A549 (cell line): ENCODE measurements at places on chromosomes 2 and 18. TPM values are rescaled to one million over a fixed set of nuclear protein-coding genes. Genes with fewer than 3 reads are reported as not detected.

DNA sequence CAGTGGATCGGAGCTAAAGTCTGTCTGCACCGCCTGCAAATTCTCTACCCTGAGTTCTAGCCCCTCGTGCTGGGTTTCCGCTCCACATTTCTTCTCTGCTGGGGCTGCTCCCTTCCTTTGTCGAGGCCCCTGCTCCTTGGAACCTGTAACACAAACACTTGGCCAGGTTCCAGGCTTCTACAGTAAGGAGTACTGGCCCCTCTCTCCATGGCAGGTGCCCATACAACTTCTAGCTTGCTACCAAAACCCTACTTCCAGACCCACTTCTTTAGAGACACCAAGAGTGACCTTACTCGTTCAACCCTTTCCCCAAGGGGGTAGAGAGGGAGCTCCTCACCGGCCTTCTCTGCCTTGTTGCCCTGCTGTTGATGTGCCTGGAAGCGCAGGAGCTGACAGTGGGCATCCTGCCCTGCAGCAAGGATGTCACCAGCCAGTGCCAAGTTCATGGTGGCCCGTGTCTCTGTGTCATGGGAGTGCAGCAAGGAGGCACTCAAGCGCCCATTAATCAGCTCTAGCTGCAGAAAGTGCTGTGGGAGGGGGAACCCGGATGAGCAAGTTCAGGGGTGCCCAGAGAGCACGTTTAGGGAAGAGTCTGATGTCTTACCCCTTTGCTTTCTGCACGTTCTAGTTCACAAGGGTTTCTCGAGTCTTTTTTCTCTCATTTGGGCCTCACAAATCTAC, 1.1 kb downstream of the PREB start:
- DNase-seq: no peak

Gene TRABD2A
- 7.0 to 7.4 TPM (median 7.1 TPM) in 3 replicates for polyA plus RNA-seq

- DNase-seq: no peak
Observed at GRCh38 chr2:42598656-42599055, 30.2 kb downstream of the MTA3 start.

DNA sequence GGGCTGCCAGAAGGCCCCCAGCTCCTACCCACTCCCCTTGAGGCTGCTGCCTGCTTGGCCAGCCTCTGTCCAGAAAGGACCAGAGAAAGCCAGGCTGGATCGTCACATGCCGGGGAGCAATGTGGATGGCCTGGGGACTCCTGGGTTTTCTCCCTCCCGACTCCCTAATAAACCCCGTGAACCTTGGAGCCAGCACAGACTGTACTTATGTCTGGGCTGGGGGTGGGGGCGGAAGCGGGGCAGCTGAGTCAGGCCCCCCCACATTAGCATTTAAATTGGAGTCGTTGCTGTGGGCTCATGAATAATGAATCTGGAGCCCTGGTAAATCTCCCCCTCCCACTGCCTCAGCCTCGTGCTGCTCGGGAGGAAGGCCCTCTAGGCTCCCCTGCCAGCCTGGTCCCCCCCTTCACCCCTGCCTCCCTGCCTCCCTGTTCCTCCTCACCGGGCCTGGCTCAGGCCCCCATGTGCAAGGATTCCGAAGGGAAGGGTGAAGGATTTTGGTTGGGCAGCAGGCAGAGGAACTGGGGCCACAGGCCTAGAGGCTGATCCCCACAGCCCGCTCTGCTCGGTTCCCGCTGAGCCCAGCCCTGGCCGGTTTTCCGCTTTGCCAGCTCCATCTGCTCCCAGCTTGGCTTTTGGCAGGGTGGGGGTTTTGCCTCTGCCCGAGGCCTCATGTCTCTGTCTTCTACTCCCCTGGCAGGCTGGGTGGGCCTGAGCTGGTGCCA, 7.3 kb upstream of the ASIC4 start:
- no peak for DNase-seq

- DNase-seq: no peak
Observed at GRCh38 chr2:72983500-72984161, 66.3 kb downstream of the EMX1 start.

DNA sequence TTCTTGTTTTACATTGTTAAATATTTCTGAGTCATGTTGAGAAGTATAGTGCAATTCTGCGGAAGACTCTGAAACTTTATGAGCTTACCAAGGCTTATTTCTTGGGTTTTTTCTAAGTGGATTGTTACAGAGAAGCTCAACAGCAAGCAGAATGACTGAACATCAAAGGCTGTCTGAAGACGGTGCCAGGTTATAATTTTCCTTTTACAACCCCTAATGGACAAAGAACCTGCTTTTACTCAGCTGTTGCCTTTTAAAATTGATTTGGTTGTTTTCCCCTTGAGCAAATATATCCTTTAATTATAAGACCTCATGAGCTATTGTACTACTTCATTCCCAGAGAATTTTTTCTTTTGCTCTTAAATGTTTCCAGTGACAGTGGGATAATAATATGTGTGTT, 41.6 kb downstream of the LAMA3 start:
- DNase-seq: no peak

GRCh38 chr2:118443596-118443995, 355.3 kb downstream of the INSIG2 start:
- peak; percentile 37 for DNase-seq

Gene FAHD2B
- polyA plus RNA-seq: 9.2 to 11.6 TPM (median 11.0 TPM) in 3 replicates

DNA sequence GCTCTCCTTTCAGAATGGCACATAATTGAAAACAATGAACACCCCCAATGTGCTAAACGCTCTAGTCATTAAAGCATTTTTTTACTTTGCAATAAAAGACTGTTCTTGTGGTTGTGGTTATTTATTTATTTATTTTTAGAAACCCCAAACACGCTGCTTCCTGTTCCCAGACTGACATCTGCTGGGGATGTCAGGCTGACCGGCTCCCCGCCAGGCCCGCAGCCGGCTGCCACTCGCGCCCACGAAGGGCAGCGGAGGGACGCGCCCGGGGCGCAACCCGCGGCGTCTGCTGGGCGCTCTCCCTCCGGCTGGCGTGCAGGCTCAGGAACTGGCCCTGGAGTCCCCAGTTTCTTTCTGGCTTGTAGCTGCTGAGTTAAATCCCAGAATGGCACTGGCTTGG, 83.1 kb upstream of the SP3 start:
- no peak for DNase-seq

DNA sequence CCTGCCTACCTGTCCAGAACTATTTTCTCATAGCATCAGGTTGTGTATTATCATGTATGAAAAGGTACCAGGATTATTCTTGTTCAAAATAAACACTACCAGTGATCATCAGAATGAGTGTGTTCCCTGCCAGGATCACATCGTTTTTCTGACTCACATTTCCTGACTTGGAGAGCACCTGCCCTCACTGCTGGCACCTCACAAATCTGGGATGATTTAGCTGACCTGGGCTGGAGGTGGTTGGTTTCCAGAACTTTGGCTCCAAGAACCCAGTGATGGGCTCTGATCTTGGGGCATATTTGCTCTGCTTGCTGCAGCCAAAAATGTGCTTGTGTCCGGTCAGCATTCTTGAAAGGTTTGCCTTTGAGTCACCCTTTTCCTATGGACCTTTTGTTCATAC, 836.3 kb upstream of the ACVR2A start:
- DNase-seq: no peak

GRCh38 chr2:226991663-226992062, 155.8 kb downstream of the RHBDD1 start:
- DNase-seq: no peak

- DNase-seq: no peak
Observed at GRCh38 chr2:53519918-53520841, 247.4 kb upstream of the CHAC2 start.

Gene CACNB4
- polyA plus RNA-seq: 0.25 to 0.29 TPM (median 0.26 TPM) in 3 replicates

Gene ACKR3
- 25.4 to 34.9 TPM (median 33.2 TPM) in 3 replicates for polyA plus RNA-seq

DNA sequence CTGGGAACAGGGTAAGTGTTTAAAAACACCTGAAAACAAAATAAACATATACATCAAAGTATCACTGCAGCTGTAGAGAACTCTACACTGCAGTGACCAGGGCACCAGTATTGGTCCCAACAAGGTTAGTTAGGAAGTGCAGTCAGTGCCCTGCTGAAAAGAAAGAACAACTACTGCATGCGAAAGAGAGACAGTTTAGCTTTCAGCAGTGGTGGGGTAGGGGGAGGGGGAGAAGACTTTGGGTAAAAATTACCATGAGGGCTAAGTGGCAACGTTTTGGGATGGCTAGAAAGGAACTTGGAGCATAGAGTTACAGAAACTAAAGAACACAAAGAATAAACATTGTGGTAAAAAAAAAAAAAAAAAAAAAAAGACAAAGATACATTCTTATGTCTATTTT, 112.1 kb downstream of the UPP2 start:
- DNase-seq: no peak

DNA sequence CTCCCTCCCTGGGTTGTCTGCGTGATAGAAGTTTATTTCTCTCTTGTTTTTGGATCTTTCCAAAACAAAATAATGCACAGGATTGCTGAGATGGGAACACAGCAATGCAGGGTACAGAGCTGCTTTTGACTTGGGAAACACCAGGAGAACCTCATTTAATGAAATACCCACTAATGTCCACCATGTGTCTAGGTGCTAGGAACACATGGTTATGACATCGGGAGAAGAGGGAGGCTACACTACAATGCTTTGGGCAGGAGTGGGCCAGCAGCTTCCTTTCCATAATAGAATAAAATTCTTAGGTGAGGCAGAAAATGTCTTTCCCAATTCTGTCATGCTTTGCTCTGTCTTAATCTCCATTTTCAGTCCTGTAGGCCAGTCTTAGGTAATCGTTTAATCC, 29.2 kb upstream of the KCNF1 start:
- DNase-seq: no peak

- DNase-seq: no peak
Observed at GRCh38 chr2:170456914-170457313, 258.2 kb upstream of the SP5 start.

DNA sequence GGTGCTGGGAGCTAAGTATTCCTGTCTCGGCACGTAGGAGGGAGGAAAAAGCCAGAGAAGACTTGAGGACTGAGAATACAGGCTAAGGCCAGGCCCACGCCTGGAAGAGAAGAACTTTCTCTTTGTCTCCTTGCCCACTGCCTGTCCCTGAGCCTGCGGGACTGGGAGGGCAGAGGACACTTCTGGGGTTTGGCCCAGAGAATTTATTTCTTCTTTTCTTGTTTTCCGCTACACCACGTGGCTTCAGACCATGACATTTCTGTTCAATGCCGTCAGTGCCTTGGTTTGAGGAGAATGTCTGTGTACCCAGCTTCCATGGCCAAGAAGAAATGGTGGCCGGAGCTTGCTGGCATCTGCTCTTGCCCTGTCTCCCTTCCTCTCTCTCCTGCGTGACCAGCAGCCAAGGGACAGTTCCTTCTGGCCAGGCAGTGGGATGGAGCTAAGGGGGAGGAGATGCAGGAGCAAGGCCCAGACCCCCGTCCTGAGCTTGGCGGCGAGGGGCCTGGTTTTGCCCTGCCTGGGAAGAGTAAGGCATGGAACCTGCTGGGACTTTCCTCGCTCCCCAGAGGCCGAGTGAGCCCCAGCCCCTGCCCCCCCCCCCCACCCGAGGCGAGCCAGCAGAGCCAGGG, 140.3 kb downstream of the KLHL29 start:
- no peak for DNase-seq

Gene PAIP2B
- 0.54 to 0.70 TPM (median 0.61 TPM) in 3 replicates for polyA plus RNA-seq

Gene PRKAG3
- not detected in 3 replicates for polyA plus RNA-seq

GRCh38 chr18:47737956-47738355, 192.5 kb downstream of the SMAD2 start:
- no peak for DNase-seq

DNA sequence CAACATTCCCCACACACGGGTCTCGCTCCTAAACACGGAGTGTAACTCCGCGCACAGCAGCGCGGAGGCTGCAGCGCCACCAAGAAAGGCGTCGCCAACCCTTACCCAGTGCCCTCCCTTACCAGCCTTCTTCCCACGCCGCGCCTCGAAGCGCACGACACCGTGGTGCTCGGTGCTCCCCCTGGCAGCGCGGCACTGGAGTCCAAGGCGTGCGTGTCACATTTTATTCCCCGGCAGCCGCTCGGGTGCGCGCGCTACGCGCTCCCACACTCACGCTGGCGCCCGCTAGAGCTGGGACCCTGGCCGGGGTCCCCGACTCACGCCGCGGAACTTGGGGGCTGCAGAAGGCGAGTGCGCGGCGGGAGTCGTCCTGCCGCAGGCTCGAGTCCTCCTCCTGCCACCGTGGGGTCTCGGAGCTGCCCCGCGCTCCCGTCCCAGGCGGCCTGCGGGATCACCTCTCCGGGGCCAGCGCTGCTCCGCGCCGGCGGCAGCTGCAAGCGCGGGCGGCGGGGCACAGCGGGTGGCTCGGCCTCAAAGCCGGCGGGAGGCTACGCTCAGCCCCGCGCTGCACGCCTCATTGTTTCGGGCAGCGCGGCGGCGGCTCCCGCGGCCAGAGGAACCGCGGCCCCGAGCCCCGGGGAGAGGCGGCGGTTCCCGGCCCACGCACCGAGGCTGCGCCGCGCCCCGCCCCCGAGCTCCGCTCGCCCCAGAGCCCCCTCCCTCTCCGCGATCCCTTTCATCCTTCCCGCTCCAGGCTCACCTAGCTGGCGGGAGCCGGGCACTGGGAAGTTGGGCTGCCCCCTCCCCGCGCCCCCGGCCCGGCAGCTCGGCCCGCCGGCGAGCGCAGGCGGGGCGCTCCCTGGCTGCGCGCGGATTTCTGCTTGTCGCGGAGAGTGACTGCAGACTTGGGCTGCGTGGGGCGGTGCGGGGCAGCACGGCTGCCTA, at the start of gene ST6GAL2:
Gene ST6GAL2 (minus strand): TSS at position 197 of the 945 bp plus-strand sequence. CDS start 42,190 bp downstream, outside the sequence.
- peak; percentile 18 for DNase-seq

- no peak for DNase-seq
Observed at GRCh38 chr2:225842939-225843338, 443.4 kb downstream of the NYAP2 start.

DNA sequence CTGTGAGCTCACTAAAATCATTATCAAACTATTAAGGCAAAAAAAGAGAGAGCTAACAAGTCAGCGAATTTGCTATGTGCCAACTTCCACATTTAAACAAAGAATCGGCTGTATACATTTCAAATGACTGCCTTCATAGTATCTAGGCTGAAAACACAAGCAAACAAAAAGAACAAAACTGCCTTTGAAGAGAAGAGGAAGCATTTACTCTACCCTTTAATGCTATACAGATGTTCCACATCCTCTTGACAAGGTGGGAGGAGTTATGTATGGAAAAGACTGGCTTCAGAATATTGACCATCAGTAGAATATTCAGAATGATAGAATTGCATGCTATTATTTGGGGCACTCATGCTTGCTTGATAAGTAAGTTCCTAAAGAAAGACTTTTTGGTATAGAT, 741.7 kb downstream of the PLCL1 start:
- DNase-seq: no peak

DNA sequence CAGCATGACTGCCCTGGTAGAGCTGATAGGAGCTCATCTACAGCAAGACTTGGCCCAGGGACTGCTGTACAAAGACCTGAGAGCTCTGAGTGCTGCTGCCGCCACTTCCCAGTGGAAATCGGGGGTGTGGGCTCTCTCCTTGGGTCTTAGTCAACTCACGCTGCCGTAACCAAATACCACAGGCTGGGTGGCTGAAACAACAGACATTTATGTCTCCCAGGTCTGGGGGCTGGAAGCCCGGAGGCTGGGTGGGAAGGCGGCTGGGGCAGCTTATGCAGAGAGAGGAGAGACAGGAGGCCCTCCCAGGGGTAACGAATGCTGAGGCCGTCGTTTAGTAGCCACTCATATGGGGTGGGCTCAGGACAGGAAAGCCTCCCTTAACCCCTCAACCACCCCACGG, 15.4 kb upstream of the MAL start:
- DNase-seq: no peak
